ENCODE measurements at places on chromosomes 3 and 15.

- DNase-seq = no peak
Observed at GRCh38 chr3:107315141-107315540, 62.1 kb upstream of the CCDC54 start.

- no peak for DNase-seq
Observed at GRCh38 chr3:183572935-183573334, 17.4 kb upstream of the KLHL6 start.

DNA sequence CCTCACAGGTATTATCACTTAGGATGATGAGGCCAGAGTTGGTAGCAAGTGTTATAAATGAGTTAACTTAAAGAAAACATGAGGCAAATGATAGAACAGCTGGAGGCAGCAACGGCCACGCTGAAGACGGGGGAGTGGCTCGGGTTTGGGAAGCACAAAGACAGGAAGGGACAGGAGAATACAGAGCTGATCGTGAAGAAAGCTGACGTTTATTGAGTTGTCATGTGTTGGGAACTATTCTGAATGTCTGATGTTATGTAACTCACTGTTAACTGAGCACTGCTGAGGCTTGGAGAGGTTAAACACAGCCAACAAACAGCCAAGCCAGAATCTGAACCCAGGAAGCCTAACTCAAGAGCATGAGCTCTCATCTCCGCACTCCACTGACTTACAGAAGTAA, 42.3 kb downstream of the FGD5 start:
- DNase-seq = no peak

- no peak for DNase-seq
Observed at GRCh38 chr3:48776854-48777253, 59.8 kb upstream of the IP6K2 start.

DNA sequence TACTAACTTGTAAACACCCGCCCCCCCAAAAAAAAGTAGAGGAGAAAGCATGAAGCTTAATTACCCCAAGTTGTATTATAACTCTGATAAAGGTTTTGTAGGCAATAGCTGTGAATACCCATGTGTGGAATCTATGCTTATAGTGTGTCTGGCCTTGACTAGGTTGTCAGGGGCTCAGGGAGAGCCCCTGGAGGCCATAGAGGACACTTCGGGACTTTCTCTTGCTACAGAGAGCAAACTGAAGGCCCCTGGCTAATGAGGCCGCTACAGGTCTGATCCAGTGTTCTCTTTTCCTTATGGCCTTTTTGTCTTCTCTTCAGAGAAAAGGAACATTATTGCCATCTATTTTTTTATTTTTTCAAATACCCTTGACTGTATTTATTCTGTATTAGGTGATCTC, 19.1 kb upstream of the SCAANT1 start:
- no peak for DNase-seq

Measured in coronary artery (tissue), 2 donors.